Body of pancreas (tissue), 4 donors: ENCODE measurements at places on chromosomes 3 and 15. TPM values are rescaled to one million over a fixed set of nuclear protein-coding genes. Genes with fewer than 3 reads are reported as not detected.
A peak's percentile ranks its signal among the peaks of the same experiment; 100 is the strongest.

GRCh38 chr15:51202783-51203182, 108.1 kb upstream of the TNFAIP8L3 start:
- no peak for DNase-seq

DNA sequence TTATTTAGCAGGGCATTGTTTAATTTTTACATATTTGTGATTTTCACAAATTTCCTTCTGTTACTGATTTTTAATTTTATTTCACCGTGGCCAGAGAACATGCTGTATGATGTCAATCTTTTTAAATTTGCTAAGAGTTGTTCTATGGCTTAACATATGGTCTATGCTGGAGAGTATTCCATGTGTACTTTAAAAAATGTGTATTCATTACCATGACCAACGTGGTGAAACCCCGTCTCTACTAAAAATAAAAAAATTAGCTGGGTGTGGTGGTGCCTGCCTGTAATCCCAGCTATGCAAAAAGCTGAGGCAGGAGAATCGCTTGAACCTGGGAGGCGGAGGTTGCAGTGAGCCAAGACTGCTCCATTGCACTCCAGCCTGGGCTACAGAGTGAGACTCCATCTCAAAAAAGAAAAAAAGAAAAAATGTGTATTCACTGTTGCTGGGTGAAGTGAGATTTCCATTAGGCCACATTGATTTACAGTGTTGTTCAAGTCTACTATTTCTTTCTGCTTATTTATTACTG, 258.2 kb downstream of the EDEM1 start:
- no peak for DNase-seq

GRCh38 chr3:171564748-171565480, 104.7 kb upstream of the TNIK start:
- no peak for DNase-seq

DNA sequence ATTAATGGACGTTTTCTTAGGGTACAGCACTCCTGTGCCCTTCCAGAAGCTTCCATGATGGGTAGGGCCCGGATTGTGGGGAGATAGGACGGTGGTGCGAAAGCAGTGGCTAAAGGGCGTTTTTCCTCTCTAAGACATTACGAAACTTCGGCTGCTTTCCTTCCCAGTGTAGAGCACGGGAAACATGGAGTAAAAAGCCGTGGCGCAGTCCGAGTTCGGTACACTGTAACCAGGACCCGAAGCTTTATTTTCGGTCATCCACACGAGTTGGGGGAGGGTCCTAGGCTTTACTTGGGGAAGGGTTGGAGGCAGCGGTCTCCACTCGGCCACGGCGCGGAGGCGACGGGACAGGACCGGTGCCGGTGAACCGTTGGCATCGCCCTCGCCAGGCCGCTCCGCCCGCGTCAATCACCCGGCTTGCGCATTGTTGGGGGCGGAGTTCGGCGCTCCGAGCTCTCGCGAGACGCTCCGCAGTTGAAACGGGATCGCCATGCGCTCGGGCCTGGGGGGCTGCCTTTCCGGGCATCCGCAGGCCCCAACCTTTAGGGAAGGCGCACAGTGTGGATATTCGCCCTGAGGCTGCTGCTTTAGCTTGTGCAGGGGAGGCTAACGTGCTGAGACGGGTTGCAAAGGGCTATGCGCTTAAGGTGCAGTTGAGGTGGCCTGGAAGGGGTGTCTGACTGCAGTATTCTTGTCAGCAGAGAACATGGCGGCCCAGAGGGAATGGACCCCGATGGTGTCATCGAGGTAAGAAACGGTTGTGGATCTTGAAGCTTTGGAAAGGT, 546 bp downstream of the EIF4A2 start:
- peak; percentile 88 for DNase-seq

DNA sequence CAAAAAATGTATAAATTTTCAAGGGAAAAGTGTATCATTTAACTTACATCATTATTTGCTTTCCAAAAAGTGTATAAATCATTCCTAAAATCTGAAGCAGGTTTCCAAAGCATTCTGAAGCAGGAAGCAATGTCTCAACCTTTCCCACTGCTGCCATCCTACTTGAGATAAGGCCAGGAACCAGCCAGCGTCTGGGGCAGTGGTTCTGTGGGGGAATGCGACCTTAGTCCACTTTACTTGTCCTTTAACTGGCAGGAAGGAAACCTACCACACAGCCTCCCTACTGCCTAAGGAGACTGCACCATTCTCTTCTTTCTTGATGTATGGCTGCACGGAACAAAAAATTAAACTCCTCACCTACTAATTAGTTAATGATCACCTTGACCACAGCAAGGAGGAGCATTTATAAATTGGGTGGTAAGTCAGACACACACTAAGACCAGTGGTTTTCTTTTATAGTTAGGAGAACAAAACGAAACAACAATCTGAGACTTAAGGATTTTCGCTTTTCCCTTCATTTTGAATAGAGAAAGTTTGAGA, 3.7 kb downstream of the SORD start:
- no peak for DNase-seq

DNA sequence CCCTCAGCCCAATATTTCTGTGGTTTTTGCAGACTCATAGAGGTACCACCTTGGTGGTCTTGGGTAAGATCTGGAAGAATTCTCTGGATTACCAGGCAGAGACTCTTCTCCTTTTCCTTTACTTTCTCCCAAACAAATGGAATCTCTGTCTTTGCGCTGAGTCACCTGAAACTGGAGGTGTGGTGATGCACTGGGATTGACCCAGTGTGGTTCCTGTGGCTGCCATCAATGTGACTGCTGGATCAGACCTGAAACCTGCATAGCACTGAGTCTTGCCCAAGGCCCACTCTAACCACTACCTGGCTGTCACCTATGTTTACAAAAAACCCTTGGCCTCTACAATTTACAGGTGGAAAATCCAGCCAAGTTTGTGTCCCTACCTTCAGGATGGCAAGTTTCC, 295.3 kb downstream of the RBMS3 start:
- no peak for DNase-seq

- no peak for DNase-seq
These were observed 50.9 kb downstream of the MB21D2 start for GRCh38 chr3:192866804-192867203.

- peak; percentile 23 for DNase-seq
These were observed 92.3 kb upstream of the ADAMTSL3 start for GRCh38 chr15:83561661-83562060.

Gene IL17RE
- 10.9 TPM for total RNA-seq
